Placental pericyte (primary cell): ENCODE measurements at places on chromosomes 6 and 20. TPM values are rescaled to one million over a fixed set of nuclear protein-coding genes. Genes with fewer than 3 reads are reported as not detected.

Gene NMBR
- total RNA-seq: not detected in 2 replicates

Gene EFCAB8
- total RNA-seq: under 0.01 and 0.14 TPM in 2 replicates

Gene TNFAIP3
- total RNA-seq: 10.3 and 19.0 TPM in 2 replicates

Gene MYB
- total RNA-seq: 0.43 TPM in 1 of 2 replicates, not detected in the other

Gene AKIRIN2
- total RNA-seq: 16.9 and 22.2 TPM in 2 replicates

Gene CASS4
- total RNA-seq: under 0.01 and 8.9 TPM in 2 replicates

Gene TP53TG5
- not detected in 2 replicates for total RNA-seq

Gene OR2J3
- total RNA-seq: not detected in 2 replicates

Gene MUC22
- total RNA-seq: not detected in 2 replicates

Gene CD93
- total RNA-seq: 0.43 TPM in 1 of 2 replicates, not detected in the other

Gene BPIFB1
- not detected in 2 replicates for total RNA-seq

Gene FOXQ1
- total RNA-seq: 5.0 and 5.5 TPM in 2 replicates

Gene C20orf204
- total RNA-seq: 0.88 and 1.4 TPM in 2 replicates

Gene BEND3
- total RNA-seq: 2.8 and 4.6 TPM in 2 replicates
